Esophagus squamous epithelium (tissue), 5 donors: ENCODE measurements at places on chromosomes 7 and 10. TPM values are rescaled to one million over a fixed set of nuclear protein-coding genes. Genes with fewer than 3 reads are reported as not detected.
A peak's percentile ranks its signal among the peaks of the same experiment; 100 is the strongest.

The NPSR1 gene
- not detected for total RNA-seq

The MIOS gene
- total RNA-seq = 62.9 TPM

DNA sequence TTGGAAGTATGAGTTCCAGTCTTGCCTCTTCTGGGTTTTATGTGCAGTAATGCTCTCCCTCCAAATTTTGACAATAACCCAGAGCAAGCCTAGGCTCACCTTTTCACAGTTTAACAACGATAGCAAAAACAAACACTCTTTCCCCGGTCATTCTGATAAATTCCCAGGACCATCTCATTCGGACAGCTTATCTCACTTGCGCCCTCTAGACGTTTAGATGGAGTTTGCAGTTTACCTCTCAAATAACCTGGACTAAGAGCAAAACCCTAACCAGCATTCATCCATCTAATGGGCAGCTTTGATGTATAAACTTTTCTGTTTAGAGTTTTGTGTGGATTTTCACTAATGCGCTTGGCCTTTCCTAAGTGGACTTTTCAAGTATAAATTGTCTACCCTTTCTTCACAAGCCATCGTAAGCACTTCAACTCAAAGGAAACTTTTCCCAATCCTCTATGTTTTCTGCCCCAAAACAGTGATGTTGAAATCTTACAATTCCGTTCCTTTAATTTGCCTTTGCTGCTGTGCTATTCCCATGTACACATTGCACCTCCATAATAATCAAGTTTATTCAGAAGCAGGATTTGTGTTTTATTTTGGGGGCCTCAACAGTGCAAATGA, 114.9 kb downstream of the HDAC9 start:
- no peak for DNase-seq
- H3K4me3 ChIP-seq = no peak overlapping the region
- no peaks in the 10 kb centered on the region for H3K4me1 ChIP-seq
- no peak overlapping the region for H3K27ac ChIP-seq
- no peaks in the 10 kb centered on the region for H3K36me3 ChIP-seq
- H3K27me3 ChIP-seq = no peaks in the 10 kb centered on the region

- peaks cover 57% of the 10 kb centered on the region for H3K27me3 ChIP-seq
- no peak overlapping the region for H3K4me3 ChIP-seq
- H3K36me3 ChIP-seq = no peaks in the 10 kb centered on the region
- DNase-seq = no peak
- peaks cover 20% of the 10 kb centered on the region for H3K4me1 ChIP-seq
Measured at GRCh38 chr7:73621168-73622063, 2.9 kb downstream of the MLXIPL start.

The NODAL gene
- not detected for total RNA-seq

The ZPBP gene
- not detected for total RNA-seq

GRCh38 chr7:103597606-103598005, 151.6 kb upstream of the SLC26A5 start:
- H3K27ac ChIP-seq = no peak overlapping the region
- DNase-seq = no peak
- H3K4me3 ChIP-seq = no peak overlapping the region

DNA sequence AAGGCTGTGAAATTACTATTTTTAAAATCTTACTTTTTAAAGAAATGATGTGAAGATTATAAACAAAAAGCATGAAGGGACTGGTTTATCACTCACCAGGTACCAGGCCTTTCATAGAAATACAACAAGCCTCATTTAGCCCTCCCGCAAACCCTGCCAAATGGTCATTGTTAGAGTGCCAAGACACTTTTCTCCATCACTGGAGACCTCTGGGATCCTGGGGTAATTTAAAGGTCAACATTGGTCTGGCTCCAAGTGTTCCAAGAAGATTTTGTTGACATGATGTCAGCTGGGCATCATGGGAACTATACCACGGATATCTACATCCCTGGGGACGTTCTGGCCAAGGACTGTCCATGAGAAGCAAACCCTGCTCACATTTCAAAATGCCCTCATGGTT, 138.0 kb upstream of the FRMD4A start:
- no peak overlapping the region for H3K4me3 ChIP-seq
- H3K36me3 ChIP-seq = no peaks in the 10 kb centered on the region
- H3K27me3 ChIP-seq = no peaks in the 10 kb centered on the region
- H3K4me1 ChIP-seq = no peaks in the 10 kb centered on the region
- DNase-seq = no peak

DNA sequence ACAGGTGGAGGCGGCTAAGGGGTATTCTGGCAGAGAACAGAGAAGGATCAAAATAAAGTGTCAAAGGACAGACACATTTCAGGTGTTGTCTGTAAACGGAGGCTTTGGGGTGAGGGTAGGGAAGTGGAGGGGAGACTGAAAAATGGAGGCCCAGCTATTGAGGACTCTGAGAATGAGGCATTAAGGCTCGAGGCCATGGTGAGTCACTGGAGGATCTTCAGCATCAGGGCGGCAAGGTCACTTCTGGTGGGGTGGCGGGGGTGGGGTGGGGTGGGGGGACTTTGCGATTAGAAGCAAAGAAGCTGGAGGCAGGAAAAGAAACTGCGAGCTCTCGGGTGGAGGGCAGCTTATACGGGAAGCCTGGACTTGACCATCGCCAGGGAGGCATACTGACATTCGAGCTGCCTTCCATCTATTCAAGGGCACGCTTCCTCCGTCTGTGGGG, 58.4 kb upstream of the PCGF5 start:
- H3K4me1 ChIP-seq = peaks cover 9% of the 10 kb centered on the region
- H3K27ac ChIP-seq = peak overlapping the region; percentile 90
- DNase-seq = no peak
- peak overlapping the region; percentile 94 for H3K4me3 ChIP-seq
- no peaks in the 10 kb centered on the region for H3K36me3 ChIP-seq
